ENCODE measurements at places on chromosomes 1 and 21.

DNA sequence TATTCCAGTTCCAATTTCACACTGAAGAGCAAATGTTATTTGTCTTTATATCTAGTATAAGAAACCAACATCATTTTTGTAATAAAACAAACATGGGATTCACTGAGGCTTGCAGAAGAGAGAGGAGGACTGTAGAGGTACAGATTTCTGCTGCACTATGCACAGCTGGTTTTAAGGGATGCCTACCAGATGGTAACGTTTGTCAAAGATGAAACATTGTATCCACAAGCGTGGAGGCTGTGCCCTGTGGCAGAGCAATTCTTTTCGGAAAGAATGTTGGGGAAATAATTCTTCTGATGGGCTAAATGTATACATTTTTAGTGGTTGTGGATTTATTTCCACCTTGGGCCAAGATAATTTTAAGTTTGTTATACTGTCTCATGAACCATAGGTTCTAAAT, 272.4 kb downstream of the DUSP10 start:
- no peak for DNase-seq

- no peak for DNase-seq
Measured at GRCh38 chr1:241816008-241816407, 32.0 kb upstream of the EXO1 start.

DNA sequence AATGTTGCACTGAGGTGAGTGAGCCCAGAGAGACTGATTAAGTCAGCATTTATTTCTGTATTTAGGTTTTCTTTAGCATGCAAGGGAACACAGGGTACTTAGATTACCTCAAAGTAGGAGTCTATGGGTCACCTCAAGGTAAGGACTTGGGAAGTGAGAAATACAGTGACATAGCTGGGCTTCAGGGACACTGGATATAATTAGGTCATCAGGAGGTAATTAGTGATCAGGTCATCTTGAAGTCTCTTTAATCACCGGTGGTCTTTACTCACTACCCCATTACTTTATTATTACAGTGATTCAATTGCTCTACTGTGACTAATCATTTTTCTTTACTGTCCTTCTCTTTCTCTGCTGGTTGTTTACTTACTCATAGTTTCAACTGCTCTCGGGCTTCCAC, 59.9 kb upstream of the KCNK1 start:
- no peak for DNase-seq

GRCh38 chr1:55369474-55369873, 154.3 kb upstream of the USP24 start:
- DNase-seq, result no peak

DNA sequence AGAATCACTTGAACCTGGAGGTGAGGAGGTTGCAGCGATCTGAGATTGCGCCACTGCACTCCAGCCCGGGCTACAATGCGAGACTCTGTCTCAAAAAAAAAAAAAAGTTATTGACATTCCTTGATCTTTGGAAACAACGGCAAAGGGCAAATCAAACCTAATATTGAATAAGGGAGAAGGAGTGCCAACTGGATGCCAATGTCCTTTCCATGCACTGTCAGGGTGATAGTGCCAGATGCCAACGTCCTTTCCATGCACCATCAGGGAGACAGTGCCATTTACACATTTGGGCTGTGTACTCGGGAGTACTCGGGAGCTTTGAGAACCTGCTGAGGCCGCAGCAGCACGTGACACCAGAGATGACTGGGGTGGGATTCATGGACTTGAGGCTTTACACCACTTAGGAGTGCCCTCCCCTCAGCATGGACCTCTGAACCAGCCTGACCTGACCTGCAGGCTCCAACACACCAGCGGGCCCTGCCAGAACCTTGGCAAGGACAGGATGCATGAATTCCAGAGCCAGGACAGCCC, 34.5 kb upstream of the SOD1 start:
- DNase-seq, result no peak

GRCh38 chr1:204443260-204443619, 31.6 kb upstream of the PPP1R15B start:
- DNase-seq, result no peak

DNA sequence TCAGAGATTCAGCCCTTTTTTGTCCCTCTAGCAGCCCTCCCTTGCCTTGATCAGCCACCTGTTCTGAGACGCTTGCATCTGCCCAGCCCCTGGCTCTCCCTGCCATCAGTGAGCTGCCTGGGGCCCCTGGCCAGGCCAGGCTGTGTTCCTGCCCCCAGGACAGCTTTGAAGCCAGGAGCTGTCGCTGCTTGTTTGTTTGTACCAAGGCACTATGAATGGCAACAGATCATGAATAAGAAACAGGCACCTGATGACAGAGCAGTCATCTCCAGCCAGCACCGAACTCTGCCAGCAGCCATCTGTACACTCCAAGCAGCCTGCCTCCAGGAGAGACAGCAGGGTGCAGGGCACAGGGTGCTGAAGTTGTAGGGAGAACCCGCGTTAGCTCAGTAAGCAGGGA, 8.1 kb upstream of the VWA5B1 start:
- no peak for DNase-seq

GRCh38 chr1:204889681-204890383, 19.2 kb downstream of the NFASC start:
- DNase-seq, result no peak

DNA sequence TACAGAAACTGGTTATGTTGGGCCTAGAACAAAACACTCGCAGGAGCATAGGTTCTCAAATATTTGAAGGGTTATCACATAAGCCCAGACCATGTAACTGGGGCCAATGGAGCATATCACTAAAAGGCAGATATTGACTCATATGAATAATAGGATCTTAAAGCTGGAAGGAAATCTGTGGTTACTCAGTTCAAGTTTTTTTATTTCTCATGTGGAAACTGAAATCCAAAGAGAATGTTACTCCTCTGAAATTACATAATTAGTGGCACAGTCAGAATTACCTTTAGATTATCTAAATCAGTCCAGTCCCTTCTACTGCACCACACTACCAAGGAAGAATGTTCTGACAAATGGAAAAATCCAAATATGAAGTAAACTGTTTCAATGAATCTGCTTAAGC, 12.0 kb downstream of the SLAMF8 start:
- DNase-seq, result peak; percentile 69

DNA sequence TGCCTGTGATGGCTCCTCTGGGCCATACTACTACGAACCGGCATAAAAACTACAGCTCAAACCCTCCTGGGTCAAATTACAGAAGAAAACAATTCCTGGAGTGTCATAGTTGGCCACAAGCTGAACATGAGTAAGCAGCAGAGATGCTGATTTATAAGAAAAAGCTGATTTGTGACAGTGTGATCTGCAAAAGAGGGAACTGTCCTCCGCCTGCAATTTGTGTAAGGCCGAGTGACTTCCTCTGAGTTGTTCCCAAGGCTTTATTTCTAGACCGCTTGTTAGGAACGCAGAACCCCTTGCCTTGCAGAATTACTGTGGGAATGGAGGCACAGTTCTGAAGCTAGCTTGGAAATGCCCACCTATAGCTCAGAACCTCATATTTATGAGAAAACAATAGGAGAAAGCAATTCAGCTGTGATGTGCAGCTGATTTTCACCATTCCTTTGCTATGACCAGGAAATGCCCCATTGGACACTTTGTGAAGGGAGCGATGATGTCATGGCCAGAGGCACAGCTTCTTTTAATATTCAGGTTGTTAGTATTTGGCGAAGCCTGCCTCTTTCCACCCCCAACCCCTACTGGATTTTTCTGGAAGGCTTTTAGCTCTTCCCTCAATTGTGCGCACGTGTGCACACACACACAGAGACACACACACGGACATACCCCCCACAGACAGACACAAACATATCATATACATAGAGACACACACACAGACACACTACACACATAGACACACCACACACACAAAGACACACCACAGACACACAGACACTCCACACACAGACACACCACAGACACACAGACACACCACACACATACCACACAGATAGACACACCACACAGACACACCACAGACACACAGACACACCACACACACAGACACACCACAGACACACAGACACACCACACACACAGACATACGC, 47.6 kb downstream of the IER5 start:
- peak; percentile 74 for DNase-seq

GRCh38 chr1:153610811-153611301, 2.1 kb downstream of the S100A16 start:
- DNase-seq, result no peak

GRCh38 chr1:231931846-231932454, 305.4 kb downstream of the DISC1 start:
- peak; percentile 55 for DNase-seq

- no peak for DNase-seq
Measured at GRCh38 chr1:81391125-81391828, 409.5 kb upstream of the ADGRL2 start.

DNA sequence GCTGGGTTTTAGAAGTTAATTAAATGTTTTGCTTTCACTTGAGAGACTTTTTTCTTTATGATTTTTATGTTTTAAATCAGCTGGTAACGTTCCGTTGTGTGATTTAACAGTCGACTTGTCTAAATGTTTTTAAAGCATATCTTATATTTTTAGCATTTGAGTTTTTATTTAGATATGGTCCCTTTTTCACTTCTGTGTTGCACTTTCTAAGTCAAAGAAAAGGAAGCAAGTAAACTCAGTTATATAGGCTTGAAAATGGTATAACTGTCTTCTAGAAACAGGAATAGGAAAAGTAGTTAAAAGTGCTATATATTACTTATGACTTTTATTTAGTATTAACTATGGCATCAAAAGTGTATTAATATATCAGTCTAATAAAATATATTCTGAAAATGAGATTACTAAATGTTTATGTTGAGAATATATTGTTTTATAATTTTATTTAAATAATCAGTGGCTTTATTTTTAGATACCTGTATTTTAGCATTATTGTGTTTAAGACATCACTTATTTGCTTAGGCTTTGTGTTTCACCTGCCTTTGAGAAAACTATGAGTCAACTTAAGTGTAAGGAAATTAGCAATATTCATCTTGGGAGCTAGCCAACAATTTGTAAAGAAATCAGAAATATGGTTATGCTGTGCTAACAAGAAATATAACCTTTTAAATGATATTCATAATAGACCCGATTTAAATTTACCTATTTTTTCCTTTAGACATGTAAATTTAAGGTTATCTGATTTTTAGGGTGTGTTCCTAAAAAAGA, 60.5 kb downstream of the RABGAP1L start:
- DNase-seq, result no peak

DNA sequence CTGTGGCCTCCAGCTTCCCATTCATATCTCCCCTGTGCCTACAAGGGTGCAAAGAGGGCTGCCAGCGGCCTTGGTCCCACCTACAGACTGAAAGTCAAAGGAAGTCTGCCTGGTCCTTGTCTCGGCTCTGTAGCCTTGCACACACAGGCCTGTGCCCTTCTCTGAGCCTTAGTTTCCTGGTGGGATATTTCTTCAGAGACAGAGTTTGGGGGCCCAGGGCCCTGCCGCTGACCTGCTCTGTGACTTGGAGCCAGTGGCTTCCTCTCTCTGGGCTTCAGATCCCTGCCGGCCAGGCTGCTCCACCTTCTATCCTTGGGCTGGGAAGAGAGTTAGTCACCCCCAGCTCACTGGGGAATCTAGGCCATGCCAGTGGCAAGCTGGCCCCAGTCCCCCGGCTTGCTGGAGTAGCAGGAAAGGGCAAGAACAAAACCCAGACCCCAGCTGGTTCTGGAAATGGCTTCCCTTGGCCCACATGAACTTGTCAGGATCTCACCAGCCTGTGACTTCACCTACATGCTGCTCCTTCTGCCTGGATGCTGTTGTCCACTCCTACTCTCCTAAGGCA, 1.0 kb upstream of the TMEM61 start:
- DNase-seq, result no peak

GRCh38 chr1:95140791-95141190, 23.6 kb downstream of the TLCD4 start:
- DNase-seq, result no peak

DNA sequence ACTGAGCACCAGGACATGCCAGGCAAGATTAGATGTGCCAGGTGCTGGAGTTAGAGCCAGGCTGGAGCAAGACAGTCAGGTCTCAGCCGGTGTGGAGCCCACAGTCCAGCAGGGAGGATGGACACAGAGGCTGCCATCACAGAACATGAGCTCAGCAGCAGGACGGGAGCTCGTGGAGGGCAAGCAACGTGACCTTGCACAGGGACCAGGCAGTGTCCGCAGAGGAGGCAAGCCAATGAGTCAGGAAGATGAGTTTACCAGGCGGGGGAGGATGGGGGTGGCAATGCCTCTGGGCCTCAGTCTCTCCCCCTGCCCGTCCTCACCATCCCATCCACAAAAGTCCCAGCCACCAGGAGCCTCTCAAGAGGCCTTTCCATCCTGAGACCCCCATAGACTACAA, 20.7 kb upstream of the ZC3H12A start:
- DNase-seq, result no peak

DNA sequence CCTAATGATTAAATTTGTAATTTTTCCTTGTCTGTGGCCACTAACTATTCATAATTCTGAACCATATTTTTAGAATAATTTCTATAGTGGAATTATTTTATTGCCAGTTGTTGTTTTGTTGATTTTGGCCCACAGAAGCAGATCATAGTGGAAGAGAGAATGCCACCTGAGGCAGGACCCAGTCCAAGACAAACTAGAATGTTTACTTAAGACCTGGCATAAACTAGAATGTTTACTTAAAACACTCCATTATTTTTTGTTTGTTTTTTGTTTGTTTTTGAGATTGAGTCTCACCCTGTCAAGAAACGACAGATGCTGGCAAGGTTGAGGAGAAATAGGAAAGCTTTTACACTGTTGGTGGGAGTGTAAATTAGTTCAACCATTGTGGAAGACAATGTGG, 310.2 kb downstream of the MRPL39 start:
- DNase-seq, result no peak

- DNase-seq, result no peak
Measured at GRCh38 chr1:38839363-38839762, 20.2 kb downstream of the RRAGC start.

DNA sequence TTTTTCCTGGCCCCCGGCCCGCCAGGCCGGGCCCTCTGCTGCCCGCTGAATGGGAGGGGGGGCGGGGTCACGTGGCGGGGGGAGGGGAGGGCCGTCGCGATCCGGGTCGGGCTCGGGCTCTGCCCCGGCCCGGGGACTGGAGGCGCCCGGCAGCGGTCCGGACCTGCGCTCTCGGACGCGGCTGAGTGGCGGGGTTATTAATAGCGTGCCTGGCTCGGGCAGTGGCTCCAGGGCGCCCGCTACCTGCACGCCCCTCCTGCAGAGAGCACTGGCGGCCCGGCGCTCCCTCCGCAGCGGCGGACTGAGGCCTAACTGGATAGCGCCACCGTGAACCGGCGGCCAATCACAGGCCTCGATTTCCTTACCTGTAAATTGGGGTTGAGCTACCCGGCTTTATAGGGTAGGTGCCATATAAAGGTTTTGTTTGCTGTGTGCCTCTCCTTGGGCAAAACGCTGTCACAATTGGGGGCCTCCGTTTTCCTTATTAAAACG, 28.1 kb downstream of the AHDC1 start:
- no peak for DNase-seq

Measured in OCI-M1 (cell line).